Cortex of kidney (tissue), 1 donor: ENCODE measurements at places on chromosomes 11 and 22.

- no peak for DNase-seq
Observed at GRCh38 chr22:27420817-27421361, 380.7 kb downstream of the MN1 start.

- DNase-seq, result no peak
Observed at GRCh38 chr22:47233316-47234243, 471.1 kb downstream of the TBC1D22A start.

DNA sequence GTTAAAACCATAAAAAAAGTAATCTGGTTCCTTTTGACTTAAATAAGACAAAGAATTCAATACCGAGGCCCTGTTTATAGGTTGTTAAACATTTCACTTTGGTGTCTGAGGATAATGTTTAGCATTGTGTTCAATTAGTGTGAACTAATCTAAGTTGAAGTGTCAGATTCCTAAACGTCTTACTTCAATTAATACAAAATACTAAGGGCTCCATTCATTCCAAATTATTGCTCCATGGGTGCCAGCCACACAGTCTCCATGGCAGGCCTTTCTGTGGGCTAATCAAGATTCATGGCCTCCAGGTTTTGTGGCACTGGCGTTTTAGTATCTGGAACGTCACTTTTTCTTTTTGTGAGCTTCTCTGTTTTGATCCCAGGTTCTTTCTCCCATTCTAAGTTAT, 89.4 kb downstream of the TMEM135 start:
- no peak for DNase-seq

- no peak for DNase-seq
Observed at GRCh38 chr11:40381481-40381880, 1078.0 kb downstream of the LRRC4C start.

DNA sequence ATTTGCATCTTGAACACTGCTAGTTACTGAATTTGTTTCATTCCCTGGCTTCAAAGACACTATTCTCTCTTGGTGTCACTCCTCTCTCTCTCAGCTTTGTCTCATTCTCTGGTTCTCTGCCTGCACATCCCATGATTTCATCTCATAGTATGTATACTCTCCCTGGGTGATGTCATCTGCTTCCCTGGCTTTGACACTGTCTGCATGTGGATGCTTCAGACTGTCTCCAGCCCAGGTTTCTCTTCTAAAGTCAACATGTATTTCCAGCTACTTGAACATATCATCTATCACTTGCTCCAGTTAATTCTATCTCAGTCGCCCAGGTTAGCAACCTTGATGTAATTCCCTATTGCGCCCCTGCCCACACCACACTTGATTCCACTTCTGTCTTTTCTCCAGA, 9.3 kb upstream of the ACAT1 start:
- no peak for DNase-seq

- DNase-seq, result no peak
Observed at GRCh38 chr11:120564573-120565311, 53.2 kb downstream of the GRIK4 start.

DNA sequence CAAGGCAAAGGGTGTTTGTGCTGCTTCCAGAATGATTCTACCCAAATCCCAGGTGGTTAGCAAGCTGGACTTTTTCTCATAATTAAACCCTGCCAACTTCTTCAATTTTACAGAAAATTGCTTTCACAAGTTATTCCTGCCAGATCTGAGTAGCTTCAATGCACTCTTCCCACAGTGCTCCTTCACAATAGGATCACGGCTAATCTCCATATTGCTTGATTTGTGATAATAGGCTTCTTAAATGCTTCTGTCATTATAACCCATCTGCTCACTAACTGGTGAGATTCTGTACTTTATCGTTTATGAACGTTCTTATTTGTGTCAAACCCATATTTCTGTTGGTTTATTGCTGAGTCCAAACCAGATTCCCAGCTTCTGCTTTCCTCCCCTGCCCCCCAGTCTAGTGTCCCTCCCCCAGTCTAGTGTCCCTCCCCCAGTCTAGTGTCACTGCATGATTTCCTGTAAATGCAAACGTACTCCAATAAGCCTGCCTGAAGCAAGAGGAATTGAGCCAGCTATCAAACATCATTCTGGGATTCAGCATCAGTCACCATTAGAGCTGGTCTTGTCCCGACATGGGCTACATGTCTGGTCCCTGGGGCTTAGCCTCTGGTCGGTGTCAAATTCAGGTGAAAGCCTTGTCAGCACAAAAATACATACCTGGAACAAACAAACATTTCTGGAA, 14.0 kb downstream of the MMP3 start:
- no peak for DNase-seq

GRCh38 chr11:129613071-129613470, 202.6 kb upstream of the TMEM45B start:
- DNase-seq, result no peak

- no peak for DNase-seq
Observed at GRCh38 chr11:102640946-102641345, 15.8 kb upstream of the MMP20 start.

GRCh38 chr22:43246188-43246587, 59.3 kb upstream of the TTLL12 start:
- no peak for DNase-seq

DNA sequence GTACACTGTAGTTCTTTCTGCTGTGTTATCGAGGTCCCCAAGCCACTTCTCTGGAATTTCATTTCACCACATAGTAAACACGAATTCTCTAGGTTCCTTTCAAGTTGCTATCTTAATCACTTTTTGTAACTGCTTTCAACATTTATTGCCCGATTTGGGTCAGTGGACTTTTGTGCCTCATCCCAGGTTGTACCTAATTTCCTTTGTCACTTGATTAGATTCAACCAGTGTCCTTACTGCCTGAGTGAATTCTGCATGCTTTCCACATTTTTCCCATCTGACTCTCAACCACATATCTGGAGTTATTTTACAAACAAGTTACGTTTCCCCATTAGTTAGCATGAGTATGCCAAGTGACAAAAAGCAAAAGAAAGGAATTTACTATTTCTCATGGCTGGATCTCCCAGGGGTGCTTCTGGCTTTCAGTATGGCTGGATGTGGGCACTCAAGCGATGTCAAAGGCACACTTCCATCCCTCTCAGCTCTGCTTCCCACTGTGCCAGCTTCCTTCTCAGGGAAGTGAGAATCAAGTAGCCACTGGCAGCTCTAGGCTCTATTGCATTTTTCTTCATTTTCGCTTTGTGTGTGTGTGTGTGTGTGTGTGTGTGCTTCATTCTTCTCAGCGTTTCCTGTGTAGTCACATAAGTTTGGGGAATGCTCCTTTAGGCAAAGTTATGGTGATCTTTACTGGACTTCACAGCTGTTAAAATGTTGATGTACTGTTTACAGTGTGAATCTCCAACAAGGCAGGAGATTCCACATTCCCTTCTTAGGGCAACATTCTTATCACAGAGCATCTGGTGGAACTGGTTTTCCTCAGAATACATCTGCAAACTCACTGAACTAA, 128.9 kb downstream of the DBX1 start:
- no peak for DNase-seq

- no peak for DNase-seq
Observed at GRCh38 chr22:42697542-42698013, 23.1 kb downstream of the A4GALT start.

DNA sequence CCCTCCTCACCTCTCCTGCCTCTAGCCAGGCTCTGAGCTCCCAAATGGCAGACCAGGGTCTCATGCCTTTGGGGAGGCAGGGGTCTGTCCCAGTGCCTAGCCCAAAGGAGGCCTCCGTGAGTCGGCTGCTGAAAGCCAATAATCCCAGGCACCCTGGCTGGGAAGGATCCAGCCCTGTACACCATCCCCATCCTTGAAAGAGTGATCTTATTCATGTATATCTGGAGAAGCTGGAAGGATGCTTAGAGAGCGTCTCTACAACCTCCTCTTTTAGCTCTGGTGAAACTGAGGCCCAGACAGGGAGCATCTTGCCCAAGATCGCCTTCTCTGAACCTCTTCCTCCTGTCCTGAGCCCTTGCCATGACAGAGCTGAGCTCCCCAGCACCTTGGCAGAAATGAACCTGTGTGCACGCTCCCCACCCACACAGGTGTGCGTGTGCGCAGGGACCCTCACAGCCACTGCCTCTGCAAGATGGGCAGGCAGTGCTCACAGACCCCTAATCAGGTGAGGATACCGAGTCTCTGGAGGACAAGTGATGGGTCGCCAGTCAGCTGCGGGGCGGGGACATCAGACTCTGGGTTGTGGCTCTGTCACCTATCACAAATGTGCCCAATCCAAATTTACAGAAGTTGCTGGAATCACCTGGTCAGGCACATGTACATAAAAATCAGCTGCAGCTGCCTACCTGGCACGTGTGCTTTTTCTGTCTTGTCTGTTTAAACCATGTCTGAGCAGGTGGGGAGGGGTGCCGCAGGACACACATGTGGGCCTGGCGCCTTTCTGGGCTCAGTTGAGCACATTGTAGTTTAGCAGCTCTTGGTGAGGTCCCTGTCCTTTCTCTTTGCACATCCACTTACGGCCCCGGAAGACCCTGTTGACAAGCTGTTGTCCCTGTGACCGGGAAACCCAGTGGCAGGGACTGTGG, 49.3 kb upstream of the WNT7B start:
- no peak for DNase-seq

- DNase-seq, result no peak
Observed at GRCh38 chr11:19931141-19931770, 218.6 kb downstream of the NAV2 start.
